ENCODE measurements at places on chromosomes 2 and 18. TPM values are rescaled to one million over a fixed set of nuclear protein-coding genes. Genes with fewer than 3 reads are reported as not detected.

DNA sequence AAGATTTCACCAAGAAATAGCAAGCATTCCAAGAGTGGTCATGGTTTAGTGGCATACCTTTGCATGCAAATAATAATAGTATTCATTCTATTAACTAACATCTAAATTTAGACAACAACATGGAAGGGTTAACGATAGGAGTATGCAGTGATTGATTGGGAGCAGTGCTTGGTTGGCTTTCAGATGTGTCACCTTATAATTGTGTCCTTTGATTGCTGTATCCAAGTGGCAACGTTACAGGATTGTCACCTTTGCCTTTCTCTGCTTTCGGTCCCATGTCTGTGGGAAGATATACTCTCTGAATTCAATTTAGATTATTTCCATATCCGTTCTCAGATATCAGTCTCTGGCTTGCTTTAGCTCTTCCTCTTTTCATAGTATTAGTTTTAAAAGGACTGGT is 152.8 kb upstream of the MAP3K20 start:
- DNase-seq: no peak

DNA sequence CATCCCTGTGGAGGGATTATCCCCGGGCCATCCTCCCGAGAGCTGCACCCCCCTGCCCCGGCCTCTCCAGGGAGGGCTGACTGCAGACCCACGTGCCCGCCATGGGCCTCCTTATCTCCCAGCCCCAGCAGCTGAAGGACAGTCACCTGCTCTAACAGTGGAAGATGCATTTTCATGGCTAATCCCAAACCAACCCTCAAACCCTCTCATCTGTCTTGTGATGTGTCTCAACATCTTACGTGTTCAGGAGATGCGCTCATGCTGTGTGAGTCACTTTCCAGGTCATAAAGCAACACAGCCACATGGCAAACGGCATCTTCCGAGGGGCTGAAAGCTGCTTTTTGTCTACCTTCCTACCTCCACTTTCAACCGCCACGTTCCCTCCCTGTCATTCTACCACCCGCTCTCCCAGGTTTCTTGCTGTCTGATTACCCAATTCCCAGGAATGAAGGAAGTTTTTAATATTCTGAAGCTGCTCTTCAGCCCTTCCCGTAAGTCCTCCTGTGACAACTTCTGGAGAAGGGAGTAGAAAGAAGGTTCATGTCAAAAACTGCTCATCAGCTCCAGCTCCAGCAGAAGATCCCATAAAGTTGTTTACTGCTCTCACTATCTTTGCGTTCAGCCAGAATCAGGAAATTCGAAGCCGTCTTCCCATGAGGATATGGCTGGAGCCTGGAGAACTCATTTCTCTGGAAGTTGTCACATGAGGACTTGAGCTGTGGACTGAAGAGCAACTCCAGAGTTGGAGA is 54.5 kb downstream of the MBP start:
- peak; percentile 62 for DNase-seq

DNA sequence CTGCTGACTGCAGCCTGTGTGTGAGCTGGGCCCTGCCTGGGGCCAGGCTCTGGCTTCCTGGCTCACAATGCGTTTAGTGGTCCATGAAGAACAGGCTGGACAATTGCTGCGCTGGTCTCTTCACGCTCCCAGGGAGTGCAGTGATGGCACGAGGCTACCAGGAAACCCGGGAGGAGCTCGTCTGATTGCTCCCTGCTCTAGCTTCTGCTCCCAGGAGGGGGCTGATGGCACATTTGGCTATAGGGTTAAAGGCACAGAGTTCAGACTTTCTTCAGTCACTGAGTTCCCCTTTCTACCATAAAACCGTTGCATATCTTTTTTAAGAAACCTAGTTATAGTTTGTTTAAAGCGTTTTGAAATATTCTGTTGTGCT is 60.1 kb downstream of the KCNF1 start:
- DNase-seq: no peak

GRCh38 chr2:197237291-197238042 is 73.1 kb downstream of the ANKRD44 start:
- no peak for DNase-seq

DNA sequence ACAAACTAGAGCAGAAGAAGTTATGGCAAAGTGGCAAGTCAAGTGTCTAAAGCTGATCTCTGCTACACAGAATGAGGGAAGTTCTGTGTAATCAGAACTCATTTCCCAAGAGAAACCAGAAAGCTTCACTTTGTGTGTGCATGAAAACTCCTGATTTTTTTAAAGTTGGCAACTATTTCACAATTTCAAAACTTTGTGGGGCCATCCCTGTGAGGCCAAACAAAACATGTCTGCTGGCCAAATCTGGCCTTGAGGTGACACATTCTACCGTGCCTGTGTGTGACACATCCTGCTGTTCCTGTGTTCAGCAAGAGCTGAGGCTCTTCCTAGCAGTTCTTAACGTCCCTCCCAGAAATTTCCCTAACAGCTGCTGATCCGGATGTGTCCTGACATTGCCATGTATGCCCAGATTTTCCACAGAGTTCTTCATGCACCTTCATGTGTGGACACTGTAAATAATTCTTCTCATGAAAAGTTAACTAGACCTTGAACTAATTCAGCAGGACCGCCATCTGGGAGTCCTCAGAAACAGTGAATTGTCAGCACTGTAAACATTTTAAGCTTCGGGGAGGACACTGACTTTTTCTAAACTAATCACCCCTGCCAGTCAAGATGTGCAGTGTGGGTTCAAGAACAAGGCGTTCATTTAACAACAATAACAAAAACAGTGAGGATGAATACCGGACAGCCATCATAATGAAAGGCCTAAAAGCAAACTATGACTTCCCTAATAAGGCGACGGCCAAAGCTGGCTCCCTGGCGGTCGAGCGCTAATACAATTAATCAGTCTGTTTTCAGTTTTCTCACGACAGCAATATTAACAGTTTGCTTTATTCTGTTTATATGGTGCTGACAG is 99.0 kb downstream of the PLEKHM3 start:
- peak; percentile 84 for DNase-seq

DNA sequence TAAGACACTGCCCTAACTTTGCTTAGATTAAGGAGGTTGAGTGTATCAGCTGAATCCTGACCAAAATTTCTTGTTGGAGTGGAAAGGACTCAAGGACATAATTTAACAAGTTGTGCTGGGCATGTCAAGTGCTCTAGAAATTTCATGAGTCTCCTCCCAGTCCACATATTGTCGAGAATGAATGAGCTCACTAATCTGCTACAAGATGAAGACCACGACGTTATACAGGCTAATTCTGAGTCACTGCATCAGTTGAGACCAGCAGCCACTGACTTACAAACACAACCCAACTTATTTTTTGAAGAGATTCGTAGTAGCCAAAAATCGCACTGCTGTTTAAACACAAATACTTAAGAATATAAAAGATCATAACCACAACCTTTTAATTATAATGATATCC is 28.7 kb upstream of the SLC8A1 start:
- DNase-seq: no peak

DNA sequence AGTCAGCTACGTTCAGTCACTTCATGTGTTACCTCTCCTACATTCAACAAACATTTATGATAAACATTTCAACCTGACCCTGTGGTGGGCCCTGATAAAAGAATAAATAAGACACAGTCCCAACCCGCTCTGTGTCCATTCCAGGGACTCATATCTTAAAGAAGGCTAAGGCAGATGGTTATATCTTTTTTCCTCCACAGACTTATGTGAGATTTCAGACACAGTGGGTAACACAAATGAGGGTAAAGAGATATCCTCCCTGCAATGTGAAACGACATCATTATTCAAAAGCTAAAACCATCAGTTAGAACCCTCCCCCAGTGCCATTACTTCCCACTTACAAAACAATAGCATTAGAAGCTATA is 11.1 kb upstream of the HNRNPLL start:
- no peak for DNase-seq

GRCh38 chr2:57022496-57022895 is 838.7 kb downstream of the CCDC85A start:
- peak; percentile 6 for DNase-seq

DNA sequence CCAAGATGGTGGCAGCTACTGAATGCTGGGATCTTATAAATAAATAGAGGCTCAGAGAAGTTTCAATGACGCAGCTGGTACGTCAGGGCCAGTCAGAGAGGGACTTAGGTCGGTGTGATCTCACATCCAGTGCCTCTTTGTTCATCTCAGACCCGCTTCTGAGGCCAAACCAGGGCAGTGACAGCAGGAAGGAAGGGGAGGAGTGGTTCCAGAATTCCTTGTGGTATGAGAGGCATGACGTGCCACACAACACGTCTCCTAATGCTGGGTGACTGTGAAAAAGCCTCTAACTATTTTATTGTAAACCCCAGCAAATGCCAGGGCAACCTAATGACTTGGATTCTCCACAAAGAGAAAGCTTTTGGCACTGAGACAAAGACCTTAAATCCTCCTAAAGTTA is 423.3 kb downstream of the LPIN1 start:
- peak; percentile 77 for DNase-seq

GRCh38 chr18:11857177-11857887 is 6.1 kb downstream of the CHMP1B start:
- DNase-seq: peak; percentile 99

- no peak for DNase-seq
Observed at GRCh38 chr2:239246723-239247122, 154.1 kb downstream of the HDAC4 start.

DNA sequence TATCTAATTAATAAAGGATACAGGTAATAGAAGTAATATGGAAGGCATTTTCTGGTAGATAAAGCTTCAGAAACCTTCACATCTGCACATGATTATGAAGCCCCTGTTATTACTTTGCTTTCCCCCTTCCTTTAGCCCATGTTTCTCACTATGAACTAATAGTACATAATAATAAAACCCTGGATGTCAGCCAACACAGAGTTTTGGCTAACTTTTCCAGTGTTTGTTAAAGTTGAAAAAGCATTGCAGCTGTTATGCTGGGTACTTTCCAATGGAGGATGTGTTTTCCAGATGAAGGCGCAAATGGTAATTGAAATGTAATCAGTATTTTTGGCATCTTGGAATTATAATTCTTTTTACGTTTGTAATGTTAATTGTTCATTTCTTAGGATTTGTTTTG is 43.5 kb downstream of the SPTBN1 start:
- peak; percentile 83 for DNase-seq

DNA sequence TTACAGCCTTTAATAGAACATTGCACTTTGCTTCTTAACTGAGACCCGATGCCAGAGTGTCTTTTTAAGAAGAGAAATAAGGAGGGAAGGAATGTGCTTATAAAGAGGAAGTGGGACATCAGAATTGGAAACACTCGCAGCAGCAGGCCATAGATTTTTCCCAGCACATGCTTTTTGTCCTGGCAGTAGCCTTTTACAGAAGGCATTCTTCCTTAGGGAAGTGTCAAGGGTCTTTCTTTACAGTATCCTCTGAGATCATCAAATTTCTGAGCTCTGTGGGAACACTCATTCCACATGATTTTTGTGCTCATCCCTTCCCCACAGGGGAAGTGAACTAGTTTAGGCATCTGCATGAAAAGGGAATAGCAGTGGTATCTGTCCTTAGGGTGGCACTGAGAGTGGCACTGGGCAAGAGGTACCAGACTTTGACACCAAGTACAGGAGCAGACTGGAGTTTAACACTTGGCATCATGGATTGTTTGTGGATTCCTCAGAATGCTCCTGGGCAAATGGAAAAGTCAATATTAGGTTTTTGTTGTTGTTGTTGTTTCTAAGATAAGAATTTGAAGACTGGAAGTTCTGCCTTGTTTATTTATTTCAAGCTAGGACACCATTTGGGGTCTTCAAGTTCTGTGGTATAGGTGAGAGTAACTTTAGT is 4.1 kb downstream of the MYO1B start:
- no peak for DNase-seq

GRCh38 chr2:3242747-3243369 is 134.8 kb downstream of the EIPR1 start:
- DNase-seq: peak; percentile 15

DNA sequence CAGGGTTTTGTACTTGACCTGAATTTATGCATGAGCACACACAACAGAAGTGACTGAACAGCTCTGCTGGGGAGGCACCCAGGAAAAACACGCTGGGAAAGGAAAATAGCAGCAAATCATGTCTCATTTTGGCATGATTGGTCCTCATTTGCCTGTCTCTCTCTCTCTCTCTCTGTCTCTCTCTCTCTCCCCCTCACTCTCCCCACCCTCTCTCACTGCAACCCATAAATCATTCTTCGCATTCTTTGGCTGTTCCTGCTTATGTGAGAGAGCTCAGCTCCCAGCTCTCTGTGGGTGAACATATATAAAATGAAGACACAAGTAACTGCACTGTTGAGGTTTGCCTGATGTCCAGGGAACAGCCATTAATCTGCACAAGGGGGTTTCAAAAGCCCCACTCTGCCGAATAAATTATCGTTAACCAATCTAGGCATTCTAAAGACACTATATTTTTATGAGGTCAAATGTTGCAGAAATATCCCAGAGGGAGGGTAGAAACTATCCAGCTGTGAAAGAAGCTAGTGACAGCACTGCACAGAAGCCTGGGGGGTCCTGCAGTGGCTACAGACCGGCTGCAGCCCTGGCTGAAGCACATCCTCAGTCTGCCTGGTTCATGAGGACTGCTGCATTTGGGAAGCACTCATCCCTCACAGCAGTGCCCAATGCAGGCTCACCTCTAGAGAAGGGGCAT is 260.3 kb downstream of the AFF3 start:
- peak; percentile 79 for DNase-seq

GRCh38 chr2:221166292-221166691 is 405.8 kb downstream of the EPHA4 start:
- DNase-seq: no peak

The SKOR2 gene
- total RNA-seq: not detected

The CRYBA2 gene
- not detected for total RNA-seq

The UGT1A5 gene
- total RNA-seq: not detected

The TRAK2 gene
- 26.8 TPM for total RNA-seq

The GRHL1 gene
- total RNA-seq: 0.40 TPM

The STK16 gene
- total RNA-seq: 11.3 TPM

The MEP1B gene
- not detected for total RNA-seq

The LRRTM1 gene
- total RNA-seq: not detected

The HTR2B gene
- 3.0 TPM for total RNA-seq

Measured in lung microvascular endothelial cell (primary cell).